AG08395 (cell line): ENCODE measurements at places on chromosomes 4 and X.
A peak's percentile ranks its signal among the peaks of the same experiment; 100 is the strongest.

- DNase-seq = no peak
Measured at GRCh38 chrX:72368796-72369195, 63.1 kb upstream of the CITED1 start.

DNA sequence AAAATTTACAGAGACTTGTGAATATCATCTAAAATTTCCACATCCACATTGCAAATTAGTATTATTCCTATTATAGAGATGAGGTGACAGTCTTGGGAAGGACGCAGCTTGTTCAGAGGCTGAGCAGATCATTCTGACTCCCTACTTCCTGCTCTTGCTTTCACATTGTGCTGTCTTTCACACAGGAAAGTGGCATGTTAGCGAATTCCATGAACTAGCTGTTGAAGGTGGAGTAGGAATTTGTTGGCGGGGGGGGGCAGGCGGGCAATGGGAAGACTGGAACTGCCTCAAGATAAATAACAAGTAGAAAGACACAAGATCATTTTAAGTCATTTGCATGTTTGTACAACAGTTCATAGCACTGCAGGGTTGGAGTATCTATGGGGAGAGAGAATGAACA lies 2.3 kb downstream of the PF4V1 start:
- DNase-seq = no peak

DNA sequence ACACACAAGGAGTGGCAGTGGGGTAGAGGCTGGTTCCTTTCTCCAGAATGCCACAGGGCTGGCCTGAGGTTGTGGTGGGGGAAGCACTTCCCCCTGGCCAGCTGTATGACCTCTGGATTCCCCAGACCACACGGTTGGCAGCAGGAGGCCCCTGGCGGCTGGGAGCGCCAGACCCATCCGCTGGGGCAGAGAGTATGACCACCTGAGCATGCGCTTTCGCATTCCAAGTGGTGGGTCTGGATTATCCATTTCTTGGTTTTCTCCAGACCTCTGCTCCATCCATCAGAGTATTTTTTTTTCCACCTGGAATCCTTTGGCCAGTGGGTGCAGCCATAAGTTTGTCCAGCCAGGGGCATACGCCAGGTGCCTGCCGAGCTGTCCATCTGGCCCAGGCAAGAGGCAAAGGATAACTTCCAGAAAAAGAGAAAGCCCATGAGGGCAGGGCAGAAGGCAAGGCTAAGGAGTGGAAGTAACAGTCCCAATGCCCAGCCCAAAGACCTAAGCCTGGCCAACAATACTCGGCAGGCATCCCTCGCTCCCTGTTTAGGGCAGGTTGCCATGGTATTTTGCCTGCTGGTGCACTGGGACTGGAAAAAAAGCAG lies 39.3 kb downstream of the NHSL2 start:
- DNase-seq = no peak

DNA sequence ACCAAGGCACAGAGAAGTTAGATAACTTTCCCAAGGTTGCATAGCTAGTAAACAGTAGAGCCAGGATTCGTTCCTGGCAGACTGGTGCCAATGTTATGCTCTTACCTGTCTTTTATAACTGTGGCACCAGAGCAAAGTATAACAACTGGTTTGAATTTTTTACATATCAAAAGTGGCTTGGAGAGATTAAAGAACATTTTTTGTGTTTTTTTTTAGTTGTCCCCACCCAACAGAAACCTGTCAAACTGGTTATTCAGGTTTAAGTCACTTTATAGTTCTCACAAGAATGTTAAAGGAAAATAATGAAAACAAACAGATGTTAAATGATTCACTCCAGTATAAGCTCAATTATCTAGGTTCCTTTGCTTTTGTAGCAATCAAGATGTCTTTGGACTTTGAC lies 15.6 kb upstream of the FAM47E start:
- DNase-seq = no peak

DNA sequence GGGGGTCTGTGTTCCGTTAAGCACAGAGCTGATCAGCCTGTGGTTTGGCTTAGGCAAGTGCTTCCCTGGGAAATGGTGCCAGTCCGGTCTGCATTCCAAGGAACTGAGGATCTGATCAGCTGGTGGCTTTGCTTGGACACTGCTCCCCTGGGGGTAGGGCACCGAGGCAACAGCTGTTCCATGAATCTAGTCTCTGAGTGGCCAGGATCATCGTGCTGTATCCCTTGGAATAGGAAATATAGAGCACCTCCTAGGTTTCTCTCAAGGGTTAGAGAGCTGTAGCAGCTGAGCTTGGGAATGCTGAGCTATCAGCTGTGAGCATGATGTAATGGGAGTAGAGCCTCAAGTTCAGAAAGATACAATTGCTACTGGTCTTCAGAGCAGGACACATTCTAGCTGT lies 863.9 kb downstream of the RAPGEF2 start:
- no peak for DNase-seq

DNA sequence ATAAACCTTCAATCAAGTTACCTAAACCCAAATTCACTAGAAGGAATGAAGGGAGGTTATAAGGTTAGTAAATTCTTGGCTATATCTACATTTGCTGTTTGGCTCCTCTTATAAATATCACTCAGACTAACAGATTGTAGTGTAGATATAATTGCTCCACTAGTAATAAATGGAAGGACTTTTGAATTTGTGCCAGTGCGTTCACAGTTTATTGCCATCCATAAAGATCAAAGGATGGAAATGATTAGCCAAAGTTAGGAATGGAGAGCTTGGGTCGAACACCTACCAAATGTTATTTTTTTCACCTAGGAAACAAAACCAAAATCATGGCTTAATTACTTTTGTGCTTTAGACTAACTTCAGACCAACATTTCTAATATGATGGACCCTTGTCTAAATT lies 9.2 kb downstream of the DTHD1 start:
- DNase-seq = no peak

DNA sequence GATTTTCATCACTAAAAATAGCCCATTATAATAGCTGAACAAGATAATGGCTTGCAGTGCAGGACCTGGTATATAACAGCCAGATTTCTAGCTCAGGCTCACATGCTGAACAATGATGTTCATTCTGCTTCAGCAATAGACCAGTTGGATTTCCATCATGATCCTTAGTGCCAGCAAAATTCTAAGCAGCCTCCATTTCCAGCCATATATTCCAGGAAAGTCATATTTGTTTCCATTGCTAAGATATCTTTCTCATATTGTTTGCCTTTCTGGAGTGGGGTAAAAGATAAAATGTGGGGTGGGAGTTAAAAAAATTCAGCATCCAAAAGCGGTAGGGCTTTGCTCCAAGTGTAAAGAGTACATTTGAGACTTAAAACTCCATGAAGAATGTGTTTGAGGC lies 2344.1 kb downstream of the PCDH7 start:
- no peak for DNase-seq

DNA sequence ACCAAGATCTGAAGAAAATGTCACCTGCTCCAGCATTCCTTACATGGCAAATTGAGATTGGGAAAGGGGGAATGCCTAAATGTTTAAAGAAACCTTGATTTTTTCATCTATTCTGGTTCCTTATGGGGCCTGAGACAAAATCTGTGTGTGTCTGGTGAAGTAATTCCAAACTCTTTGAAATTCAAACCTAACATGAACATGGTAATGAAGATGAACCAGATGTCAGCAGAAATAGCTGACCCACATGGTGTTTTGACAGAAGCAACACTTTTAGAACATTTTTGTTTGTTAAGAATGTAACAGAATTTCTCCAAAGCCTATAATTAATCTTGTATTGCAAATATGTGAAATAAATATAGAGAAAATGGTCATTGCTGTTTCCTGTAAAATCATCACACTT lies 133.0 kb downstream of the PARM1 start:
- DNase-seq = no peak

GRCh38 chr4:123871341-123871740 lies 474.7 kb downstream of the SPRY1 start:
- no peak for DNase-seq

DNA sequence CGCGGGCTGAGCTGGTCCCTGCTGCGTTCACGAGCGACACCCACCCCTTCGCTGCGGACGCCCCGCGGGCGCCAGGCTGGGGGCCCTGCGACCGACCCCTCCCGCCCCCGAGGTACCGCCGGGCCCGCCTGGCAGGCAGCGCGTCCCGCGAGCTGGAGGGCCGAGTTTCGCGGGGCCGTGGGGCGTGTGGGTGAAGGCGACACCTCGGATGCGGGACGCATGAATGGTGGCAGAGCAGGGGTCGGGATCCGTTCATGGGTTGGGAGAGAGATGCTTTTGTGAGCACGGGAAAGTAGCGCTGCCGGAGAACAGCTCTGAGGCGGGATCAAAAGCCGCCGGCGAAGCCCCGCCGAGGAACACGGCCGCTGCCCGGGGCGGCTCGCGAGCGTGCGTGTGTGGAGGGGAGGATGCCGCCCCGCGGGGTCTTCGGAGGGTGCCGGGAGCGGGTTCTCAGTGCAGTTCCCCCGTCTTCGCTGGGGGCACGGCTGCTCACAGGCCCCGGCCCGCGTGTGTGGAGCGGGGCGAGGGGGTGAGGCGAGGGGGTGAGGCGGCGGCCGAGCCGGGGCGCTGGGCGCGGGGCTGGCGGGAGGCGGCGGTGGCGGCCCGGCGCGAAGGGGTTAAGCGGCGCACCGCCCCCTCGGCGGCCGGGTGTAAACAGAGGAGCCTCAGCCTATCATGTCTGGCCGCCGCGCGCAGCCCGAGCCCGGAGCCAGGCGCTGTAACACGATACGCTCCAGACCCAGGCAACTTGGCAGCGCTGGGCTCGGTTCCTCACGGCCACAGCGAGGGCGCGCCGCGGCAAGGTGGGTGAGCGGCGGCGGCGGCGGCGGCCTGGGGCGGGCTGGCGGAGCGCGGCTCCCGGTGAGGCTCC lies 205.3 kb downstream of the TENM3 start:
- peak; percentile 96 for DNase-seq

DNA sequence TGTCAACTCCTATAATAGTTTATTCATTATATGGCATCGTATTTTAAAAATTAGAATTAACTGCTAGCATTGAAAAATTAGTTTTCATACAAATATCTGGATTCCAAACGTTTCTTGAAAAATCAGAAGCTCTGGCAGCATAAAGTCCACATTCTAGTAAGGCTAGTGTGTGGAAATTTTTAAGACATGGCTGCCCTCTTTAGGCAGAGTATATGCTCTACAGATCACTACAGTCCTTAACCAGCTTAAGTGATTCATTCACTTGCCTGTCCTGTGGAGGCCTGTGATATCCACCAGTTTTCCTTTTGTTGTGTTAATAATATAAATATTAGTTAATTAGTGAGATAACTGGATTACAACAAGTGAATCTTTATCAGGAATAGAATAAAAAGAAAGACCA lies 287.2 kb downstream of the OPHN1 start:
- peak; percentile 60 for DNase-seq

- DNase-seq = no peak
Measured at GRCh38 chrX:40120838-40121580, 23.3 kb upstream of the BCOR start.

DNA sequence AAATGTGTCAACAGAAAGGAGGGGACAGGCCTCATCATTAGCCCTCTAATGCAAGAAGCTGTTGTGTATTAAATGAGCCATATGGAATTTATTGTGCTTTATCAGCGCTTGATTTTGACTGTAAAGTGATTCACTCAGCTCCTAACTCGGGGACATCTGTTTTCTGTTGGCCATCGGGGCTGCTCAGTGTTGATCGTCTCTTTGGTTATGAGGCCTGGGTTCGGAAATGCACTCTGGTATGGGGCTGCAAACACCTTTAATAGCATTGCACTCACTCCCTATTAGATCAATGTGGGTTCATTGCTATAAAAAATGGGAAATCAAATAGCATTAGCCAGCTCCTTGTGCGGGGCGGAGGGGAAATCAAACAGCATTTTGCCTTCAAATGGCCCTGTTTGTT lies 6.4 kb downstream of the ARX start:
- DNase-seq = no peak

- DNase-seq = no peak
Measured at GRCh38 chr4:113406723-113407016, 354.9 kb downstream of the CAMK2D start.

DNA sequence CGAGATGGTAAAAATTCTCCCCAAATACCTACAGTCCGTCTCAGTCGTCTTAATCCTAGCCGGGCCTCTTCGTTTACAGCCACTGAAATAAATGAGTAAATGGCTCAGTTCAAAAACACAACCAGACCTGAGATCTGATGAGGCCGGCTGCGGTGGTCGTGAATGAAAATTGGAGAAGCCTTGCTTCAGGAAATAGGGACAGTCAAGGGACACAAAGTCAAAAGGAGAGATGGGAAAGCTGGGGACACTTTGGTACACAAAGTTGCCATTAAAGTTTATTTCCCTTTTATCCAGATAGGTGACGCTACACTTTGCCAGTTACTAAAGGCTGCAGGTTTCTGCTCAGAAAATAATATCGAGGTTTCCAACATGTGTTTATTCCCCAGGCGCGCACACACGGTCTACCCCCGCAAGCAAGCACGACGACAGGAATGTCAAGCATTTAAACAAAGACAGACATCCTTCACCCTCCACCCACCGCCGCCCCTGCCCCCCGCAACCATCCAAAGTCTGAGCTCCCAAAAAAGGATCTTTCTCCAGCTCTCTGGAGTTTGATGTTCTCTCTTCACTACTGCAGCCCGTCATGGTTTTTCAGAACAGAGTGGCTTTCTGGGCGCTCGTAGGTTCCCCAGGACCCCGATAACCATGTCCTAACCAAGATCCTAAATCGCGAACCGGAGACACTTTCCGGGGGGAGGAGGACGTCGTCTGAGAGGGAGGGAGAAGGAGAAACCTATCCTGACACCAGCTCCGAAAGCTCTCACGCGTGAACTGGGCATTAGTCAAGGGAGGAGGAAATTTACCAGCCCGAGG lies 1.3 kb upstream of the PCDH7 start:
- no peak for DNase-seq

- no peak for DNase-seq
Measured at GRCh38 chrX:102988517-102988916, 51.4 kb downstream of the RAB40AL start.

DNA sequence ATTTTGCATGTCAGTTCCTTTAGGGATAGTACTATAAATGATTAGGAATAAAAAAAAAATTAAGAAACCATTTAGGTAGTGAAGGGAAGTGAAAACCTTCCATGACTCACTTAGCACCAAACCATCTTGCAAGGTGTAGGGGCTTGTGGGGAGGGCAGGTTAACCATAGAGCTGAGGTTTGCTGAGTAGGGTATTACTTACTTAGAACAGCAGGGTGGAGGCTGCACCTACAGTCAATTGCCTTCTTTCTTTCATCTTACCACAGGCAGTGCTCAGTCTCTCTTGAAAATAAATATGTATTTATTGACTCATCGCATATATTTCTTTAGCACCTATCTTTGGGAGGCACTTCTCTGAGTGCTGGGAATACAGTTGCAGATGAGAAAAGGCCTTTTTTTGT lies 104.9 kb upstream of the GIMD1 start:
- DNase-seq = no peak

GRCh38 chrX:47936224-47936939 lies 67.4 kb downstream of the ZNF182 start:
- DNase-seq = no peak

GRCh38 chr4:95694411-95694810 lies 145.5 kb upstream of the PDHA2 start:
- no peak for DNase-seq

GRCh38 chr4:79540143-79540542 lies 132.1 kb upstream of the GK2 start:
- no peak for DNase-seq

GRCh38 chrX:68994135-68994890 lies 165.5 kb downstream of the EFNB1 start:
- DNase-seq = no peak

- no peak for DNase-seq
Measured at GRCh38 chr4:59243038-59243437, 1957.1 kb upstream of the ADGRL3 start.

- DNase-seq = no peak
Measured at GRCh38 chrX:154399527-154400368, 1.6 kb downstream of the RPL10 start.

- DNase-seq = no peak
Measured at GRCh38 chr4:89001647-89002445, 55.1 kb downstream of the FAM13A start.

GRCh38 chr4:138751309-138751708 lies 264.3 kb upstream of the NOCT start:
- peak; percentile 41 for DNase-seq
